Left colon (tissue), 2 donors: ENCODE measurements at places on chromosomes 1 and 21. TPM values are rescaled to one million over a fixed set of nuclear protein-coding genes. Genes with fewer than 3 reads are reported as not detected.

Gene GRHL3
- not detected for total RNA-seq

Gene LCE1D
- total RNA-seq: not detected

Gene OR10Z1
- not detected for total RNA-seq

Gene OR2T6
- not detected for total RNA-seq

Gene CLCA4
- 1,175 TPM for total RNA-seq

Gene MATN1
- not detected for total RNA-seq

Gene S100A11
- total RNA-seq: 178 TPM

Gene SPRR2A
- total RNA-seq: not detected

Gene TEKT2
- not detected for total RNA-seq

Gene KIF17
- 1.6 TPM for total RNA-seq

Gene ZNF496
- total RNA-seq: 14.1 TPM

Gene ABCA4
- 1.2 TPM for total RNA-seq

DNA sequence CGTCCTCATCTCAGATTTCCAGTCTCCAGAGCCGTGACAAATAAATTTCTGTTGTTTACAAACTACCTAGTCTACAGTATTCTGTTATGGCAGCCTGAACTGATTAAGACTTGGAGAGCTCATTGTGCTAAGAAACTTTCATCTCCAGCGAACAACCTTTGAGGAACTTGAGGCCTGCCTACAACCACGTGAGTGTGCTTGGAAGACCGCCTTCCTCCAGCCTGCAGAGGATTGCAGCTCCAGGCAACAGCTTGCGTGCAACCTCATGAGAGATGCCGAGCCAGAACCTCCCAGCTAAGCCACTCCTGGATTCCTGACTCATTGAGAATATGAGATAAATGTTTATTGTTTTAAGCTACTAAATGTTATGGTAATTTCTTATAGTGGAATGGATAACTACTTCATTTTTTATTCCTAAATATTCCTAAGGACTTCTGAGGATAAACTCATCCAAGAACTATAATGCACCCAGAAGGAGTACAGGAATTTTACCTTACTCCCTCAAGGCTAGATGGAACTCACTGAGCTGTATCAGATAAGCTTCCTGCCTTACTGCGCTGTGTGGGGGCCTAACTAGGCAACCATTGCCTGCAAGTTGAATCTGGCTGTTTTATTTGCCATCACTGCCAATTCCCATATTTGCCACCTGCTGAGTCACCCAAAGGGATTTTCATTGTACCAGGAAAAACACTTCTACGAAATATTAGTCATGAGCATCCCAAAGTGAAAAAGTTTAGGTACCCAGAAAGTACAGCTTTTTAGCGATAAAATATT, 17.6 kb downstream of the FAM177B start:
- peak; percentile 17 for DNase-seq

- DNase-seq: no peak
Observed at GRCh38 chr1:31013187-31013864, 52.2 kb downstream of the PUM1 start.

GRCh38 chr1:3247521-3248121, 178.6 kb downstream of the PRDM16 start:
- DNase-seq: no peak

GRCh38 chr1:53011175-53011574, 50.8 kb upstream of the PODN start:
- no peak for DNase-seq

GRCh38 chr1:39928809-39929587, 25.9 kb upstream of the MFSD2A start:
- DNase-seq: no peak

DNA sequence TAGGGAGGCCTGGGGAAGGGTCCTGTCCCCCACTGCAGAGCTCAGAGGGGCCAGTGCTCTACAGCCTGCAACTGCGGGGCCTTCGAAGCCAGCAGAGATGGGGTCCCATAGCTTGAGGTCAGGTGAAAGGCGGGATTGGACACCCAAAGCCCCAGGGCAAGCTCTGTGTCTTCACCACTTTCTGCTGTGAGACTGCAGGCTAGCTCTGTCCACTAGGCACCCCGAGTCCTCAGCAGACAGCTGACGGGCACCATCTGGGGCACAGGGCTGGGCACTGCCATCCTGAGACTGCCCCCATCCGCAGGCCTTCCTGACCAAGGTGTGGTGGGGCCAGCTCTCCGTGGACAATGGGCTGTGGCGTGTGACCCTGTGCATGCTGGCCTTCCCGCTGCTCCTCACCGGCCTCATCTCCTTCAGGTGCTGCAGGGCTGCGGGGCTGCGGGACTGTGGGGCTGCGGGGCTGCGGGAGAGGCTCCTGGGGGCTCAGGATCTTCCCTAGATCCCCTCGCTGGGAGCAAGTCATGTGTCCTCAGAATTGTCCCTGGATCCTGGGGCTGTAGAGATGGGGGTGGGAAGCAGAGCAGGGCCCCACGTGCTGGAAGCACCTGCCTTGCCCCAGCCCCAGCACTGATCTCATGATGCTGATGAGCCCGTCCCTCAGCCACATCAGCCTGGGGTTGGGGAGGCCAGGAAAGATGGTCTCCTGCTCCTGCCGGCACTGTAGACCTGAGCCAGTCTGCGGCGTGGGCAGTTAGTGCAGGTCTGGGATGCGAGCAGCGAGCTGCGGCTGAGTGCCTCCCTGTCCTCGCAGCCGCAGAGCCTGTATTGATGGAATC, 46.8 kb downstream of the TRPM2 start:
- no peak for DNase-seq

- no peak for DNase-seq
Observed at GRCh38 chr1:167515461-167515860, 2.9 kb downstream of the CD247 start.

DNA sequence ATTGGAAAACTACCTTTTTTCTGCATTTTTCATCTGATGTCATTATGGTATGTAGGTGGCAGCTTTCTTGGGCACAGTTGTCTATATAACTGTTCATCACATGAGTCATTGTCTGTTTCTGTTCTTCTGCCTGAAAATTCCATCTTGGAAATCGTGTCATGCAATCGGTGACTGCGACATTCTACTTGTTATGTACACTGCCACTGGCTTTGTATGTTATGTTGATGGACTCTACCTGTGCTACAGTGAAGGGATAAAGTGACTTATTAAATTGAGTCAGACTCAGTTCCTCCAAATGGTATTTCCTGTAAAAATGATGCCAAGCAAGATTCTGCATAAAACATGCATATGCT, 8.6 kb downstream of the SMAP2 start:
- DNase-seq: no peak

GRCh38 chr21:41879190-41879998, at the start of gene PRDM15:
Gene PRDM15, minus strand, starts transcription at chr21:41879344. Its CDS starts 18,981 bp downstream, at chr21:41860363.
- DNase-seq: peak; percentile 70

DNA sequence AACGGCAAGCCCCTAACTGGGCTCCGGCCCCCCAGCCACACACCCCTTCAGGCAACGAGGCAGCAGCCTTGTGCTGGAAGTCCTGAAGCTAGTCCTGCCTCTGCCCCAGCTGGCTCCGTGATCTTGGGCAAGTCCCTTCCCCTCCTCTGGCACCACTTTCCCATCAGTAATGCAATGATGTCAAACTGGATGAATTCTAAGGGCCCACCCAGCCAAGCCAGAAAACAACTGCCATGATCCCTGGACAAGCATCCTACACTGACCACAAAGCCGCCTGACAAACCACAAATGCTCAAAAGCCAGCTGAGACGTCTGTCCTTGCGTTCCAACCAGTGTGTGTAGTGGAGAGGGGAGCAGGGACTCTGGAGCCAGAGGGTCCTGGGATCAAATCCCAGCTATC, 26.8 kb downstream of the IFFO2 start:
- DNase-seq: no peak

- no peak for DNase-seq
Observed at GRCh38 chr1:230573658-230574057, 68.6 kb upstream of the COG2 start.

GRCh38 chr1:65457868-65458267, 37.4 kb downstream of the LEPR start:
- no peak for DNase-seq

DNA sequence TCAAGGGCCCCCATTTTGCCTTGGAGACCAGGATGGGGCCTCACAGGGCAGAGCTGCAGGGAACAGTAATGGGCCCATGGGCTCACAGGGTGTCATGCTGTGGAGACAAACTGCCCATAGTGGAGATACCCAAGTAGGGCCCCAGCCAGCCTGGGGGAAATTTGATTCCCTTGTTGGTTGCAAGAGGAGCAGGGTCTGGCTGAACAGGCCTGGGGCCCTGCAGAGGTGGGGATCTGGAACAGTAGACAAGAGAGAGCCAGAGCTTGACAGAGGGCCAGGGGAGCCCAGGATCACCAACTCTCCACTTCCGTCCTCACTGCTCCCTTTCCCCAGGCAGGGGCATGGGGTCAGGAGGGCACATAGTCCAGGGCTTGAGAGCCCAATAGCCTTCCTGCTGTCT, 8.7 kb downstream of the S100B start:
- no peak for DNase-seq

DNA sequence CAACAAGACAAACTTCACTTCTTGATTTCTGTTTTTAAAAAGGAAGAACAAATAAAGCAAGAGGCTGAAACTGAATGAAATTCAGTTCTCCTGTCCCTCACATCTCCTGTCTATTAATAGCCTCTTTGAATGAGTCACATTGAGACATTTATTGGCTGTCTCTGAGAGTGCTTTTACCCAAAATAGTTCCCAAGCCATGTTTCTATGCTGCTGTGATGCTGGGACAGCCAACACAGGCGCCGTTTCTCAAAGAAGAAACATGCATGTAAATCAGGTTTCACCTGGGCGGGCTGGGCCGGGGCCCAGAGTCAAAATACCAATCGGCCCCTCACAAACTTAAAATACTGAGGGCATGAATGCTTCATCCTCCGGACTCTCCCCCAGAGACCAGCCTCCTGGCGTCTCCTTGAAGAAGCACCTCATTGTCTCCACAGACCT, 105.2 kb downstream of the EDEM3 start:
- DNase-seq: no peak

DNA sequence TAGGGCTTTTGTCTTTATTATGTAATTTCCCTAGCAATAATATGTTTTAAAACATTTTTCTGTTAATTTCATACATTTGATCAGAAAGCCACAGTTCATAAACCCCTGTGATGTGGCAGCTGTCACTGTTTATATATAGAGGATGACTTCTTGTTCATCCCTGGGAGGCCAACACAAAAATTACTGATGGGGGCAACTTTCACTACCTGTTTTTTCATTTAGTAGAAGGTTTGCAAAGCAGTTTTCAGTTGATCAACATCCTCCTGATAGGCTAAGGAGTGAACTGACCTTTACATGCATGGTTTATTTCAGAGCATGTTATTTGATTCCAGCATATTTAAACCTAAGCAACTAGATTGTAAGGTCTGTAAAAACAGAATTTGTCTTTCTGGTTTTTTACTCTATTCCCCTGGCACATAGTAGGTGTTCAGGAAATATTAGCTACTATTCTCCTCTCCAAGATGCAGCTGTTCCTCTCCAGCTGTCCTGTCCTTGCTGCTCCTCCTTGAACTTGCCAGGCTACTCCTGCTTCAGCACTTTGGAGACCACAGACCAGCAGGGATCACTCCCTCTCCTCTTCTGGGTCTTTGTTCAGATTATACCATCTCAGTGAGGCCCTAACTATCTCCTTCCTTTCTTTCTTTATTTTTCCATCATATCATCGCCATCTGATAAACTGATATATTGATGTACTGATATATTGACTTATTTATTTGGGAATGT, 54.7 kb downstream of the ROR1 start:
- no peak for DNase-seq

DNA sequence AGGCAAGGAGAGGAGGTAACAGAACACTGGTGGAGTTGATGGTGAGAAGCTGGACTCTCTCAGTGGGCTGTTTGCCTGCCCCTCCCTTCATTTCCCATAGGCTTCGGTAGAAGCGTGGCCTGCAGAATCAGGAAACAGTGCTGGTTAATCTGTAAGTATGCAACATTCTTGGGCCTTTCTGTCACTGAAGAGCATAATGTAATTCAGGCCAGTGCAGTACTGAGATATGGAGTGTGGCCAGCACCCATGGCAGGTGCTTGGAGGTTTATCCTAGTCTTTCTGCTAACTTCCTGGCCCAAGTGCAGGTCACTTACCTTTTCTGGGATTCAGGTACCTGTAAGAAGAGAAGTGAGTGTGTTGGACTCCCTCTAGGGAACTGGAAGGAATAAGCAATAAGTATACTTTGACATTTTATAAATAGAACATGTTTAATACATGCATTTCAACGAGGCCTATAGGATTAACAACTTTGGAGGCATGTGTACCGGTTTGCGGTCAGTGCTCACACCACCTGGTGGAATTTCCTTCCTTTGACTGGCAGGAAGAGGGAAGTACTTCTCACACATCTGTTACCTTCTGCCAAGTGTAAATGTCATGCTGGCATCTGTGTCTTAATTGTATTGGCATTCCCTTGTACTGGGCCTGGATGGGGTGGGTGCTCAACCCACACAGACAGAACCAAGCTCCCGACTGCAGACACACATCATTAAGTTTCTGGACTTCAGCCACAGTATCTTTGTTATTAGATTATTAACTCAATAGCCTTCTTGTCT, 105.5 kb downstream of the KIF26B start:
- no peak for DNase-seq
